ENCODE measurements at places on chromosomes 2 and 18.

DNA sequence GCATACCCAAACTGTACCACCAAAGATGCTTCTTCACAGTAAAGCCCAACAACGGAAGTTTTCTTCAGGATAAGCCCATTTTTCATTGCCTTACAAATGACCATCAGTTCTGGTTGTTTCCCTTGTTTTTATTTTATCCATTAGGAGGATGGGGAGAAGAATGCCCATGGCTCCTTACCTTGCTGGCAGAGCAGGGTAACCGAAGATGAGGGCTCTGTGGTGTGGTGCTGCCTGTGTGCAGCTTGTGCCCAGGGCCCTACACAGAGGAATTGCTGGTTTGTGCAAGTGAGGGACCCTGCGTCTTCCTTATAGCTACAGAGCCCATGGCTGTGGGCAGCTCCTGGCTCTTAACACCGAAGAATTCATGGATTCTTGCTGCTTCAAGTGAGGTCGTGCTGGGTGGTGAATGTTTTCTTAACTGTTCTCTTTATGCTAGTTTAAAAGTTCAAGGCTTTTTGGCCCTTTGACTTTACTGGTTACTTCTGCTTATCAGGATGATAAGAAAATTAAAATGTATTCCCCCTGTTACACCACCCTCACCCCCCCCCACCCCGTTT lies 110.6 kb downstream of the MAP4K4 start:
- no peak for DNase-seq

GRCh38 chr2:66111706-66112105 lies 323.2 kb upstream of the MEIS1 start:
- DNase-seq = no peak

- no peak for DNase-seq
Observed at GRCh38 chr18:54155412-54155811, 69.1 kb downstream of the MBD2 start.

DNA sequence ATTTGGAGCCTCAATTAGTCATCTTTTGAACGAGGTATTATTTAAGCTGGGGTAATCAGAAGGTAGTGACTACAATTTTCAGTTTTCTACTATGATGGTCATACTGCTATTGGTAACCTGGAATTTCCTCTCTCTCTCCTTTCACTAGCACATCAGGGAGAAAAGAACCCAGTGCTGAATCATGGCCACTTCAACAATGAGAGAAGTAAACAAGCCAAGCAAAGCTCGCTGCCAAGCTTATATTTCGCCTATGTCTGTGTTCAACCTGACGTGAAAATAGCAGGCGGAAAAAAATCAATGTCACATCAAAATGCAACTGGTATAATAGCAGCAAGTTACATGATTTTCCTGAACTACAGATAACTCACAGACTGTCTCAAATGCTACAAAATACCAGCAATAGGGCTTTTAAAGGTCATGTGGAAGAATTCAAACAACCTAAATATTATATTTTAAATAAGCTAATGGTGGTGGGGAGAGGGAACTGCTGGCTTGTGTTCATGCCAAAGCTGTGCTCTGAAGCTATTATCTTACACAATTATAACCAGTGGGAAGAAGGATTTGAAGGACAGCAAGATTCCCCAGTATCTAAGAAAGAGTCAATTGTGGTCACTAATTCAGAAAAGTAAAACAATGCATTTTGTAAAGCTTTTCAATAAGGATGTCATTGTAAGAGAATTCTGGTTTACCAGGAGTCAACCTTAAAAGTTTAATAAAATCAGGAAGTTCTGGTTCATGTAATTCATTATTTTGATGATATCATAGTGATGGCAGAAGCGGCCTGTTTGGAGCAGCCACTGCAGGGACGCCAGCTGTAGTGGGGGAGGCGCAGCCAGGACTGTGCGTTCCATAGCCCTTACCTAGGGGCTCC lies 38.0 kb downstream of the RNF152 start:
- DNase-seq = no peak

DNA sequence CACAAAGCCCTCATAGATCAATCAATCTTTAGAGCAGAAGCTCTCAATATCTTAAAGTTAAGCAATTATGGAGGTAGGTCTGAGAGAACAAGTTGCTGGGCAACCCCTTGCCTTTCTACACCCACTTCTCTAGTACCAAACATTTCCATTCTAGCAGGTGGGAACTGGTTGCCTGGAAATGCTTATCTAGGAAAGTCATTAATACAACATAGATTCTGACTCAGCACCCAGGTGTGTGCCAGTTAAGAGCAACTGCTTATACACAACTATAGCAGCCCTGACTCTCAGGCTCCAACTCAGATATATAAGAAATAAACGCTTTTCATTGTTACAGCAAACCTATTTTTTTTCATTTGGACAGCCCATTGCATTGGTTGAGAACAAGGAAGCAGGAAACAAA lies 237.7 kb downstream of the IRS1 start:
- no peak for DNase-seq

DNA sequence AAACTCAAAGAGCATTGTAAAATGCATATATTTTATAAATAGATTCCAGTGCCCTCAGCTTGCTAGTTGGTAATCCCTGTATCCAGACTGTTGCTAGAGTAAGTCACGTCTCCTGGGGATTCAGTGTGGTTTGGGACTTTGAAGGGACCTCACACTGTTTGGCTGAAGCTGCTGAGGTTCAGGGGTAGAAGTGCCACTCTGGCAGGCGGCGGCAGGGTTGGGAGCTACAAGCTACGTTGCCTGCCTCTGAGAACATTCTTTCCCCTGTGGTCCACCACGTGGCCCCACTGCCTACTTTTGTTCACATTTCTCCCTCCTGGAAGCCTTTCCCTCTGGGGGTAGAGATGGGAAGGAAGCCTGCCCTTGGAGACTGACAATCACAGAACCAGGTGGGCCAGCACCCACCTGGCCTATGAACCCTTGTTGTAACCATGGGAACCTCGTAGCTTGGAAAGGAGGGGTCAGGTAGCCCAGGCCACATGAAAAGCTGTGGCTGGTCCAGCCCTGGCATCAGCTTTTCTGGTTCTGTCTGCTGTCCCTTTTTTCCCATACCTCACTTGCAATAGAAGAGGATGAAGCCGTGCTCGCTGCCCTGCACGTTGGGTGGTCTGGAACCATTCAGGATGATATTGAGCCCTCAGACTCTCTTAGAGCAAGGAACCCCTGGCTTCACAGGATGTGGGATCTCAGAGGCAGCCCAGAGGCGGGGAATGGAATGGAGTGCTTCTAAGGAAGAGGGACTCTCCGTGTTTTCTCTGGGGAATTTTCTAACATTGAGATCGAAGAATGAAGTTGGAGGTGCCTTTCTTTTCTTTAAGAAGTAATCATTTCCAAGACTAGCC lies 2.9 kb downstream of the RNF144A start:
- DNase-seq = no peak

DNA sequence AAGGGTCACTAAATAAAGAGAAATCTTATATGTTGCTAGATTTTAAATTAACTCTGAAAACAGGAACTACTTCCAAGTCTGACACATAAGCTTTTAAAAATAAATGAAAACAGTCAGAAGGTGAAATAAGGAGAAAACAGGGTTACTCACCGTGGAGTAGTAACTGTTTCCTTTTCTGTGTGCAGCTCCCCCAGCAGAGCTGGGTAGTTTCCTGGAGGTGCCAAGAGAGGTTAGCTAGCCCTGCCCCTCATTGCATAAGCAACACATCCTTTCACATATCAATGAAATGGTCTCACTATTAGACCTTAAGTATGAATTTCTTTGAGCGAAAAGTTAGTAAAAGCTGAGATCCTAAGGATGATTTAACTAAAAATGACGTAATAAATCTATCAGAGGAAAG lies 54.0 kb upstream of the GPR75 start:
- no peak for DNase-seq

- no peak for DNase-seq
Observed at GRCh38 chr18:23573626-23574431, 12.5 kb downstream of the NPC1 start.

- no peak for DNase-seq
Observed at GRCh38 chr2:237042101-237042500, 43.6 kb upstream of the COPS8 start.

- DNase-seq = no peak
Observed at GRCh38 chr2:51579412-51579811, 547.5 kb upstream of the NRXN1 start.

GRCh38 chr2:179410552-179411356 lies 146.1 kb upstream of the SESTD1 start:
- no peak for DNase-seq

- DNase-seq = no peak
Observed at GRCh38 chr2:177072090-177072489, 140.5 kb upstream of the HNRNPA3 start.

DNA sequence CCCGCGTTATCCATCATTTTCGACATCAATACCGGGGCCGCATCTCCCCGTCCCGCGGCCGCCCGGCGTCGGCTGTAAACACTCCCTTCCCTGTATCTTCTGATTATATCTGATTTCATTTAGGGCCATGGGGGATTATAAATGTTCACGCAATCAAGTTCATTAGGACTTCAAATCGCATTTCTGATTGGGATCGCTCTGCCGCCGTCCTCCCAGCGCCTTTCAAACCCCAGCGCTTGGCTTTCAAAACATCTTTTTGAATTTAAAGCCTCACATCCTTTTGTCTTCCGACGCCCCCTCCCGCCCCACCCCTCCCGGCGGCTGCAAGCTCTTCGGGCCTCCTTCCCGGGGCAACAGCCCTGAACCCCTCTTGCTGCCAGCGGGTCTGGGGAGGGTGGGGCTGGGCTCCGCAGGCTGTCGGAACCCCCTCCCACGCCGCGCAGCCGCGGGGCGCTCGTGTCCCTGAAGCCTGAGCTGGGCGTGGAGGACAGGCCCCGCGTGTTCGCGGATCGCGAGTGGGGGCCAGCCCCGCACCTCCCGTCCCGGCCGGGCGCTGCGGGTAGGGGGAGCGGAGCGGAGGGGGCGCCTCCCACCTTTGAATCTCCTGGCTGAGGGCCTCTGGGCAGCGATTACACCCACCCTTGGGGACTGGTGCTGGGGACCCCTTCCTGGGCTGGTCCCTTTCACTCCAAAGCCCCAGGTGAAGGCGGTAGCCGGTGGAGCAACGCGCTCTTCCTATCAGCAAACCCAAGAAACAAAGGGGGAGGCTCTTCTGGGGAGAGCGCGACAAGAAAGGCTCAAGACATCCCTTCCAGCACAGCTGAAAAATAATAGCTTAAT lies 11.3 kb upstream of the GBX2 start:
- DNase-seq = no peak

- no peak for DNase-seq
Observed at GRCh38 chr18:27164905-27165304, 20.2 kb downstream of the CHST9 start.

DNA sequence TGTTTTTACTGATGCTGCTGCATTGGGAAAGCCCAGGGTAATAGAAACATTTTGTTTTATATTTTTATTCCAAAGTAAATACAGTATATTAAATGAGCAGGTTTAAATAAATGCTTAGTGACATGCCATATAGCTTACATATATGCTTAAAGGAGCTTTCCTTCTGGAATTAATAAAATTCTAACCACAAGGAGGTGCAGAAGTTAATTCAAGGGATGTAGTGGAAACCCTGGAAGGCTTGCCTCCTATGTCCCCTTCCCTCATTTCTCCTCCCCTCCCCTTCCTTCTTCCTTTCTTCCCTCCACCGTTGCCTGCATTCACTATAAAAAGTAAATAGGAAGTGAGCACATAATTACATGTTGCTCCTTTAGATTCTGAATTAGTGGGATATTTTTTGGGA lies 96.3 kb downstream of the UBE2E3 start:
- DNase-seq = no peak

- no peak for DNase-seq
Observed at GRCh38 chr18:63022429-63023022, 297.0 kb downstream of the BCL2 start.

Data from stimulated activated CD8-positive, alpha-beta memory T cell treated with anti-CD3 and anti-CD28 coated beads, Interleukin-4, amount 100 ng/mL, for 4 hours (primary cell).